ENCODE measurements at places on chromosomes 7 and 10. TPM values are rescaled to one million over a fixed set of nuclear protein-coding genes. Genes with fewer than 3 reads are reported as not detected.

The SPAM1 gene
- not detected for total RNA-seq

The KMT2C gene
- 49.5 TPM for total RNA-seq

The ZCWPW1 gene
- total RNA-seq: 1.6 TPM

The SEC24C gene
- 57.6 TPM for total RNA-seq

The HHEX gene
- 1.3 TPM for total RNA-seq

The SSMEM1 gene
- total RNA-seq: not detected

The CHST15 gene
- total RNA-seq: 35.5 TPM

The CCL24 gene
- total RNA-seq: not detected

The TMEM130 gene
- 0.12 TPM for total RNA-seq

The OR2A42 gene
- under 0.01 TPM for total RNA-seq

All from hair follicle dermal papilla cell (primary cell).